K562 (cell line): ENCODE measurements at places on chromosomes 6 and 20.

- DNase-seq = no peak
Observed at GRCh38 chr6:106204961-106205360, 118.8 kb downstream of the PRDM1 start.

- DNase-seq = no peak
Observed at GRCh38 chr6:134376785-134377184, 58.9 kb upstream of the SGK1 start.

DNA sequence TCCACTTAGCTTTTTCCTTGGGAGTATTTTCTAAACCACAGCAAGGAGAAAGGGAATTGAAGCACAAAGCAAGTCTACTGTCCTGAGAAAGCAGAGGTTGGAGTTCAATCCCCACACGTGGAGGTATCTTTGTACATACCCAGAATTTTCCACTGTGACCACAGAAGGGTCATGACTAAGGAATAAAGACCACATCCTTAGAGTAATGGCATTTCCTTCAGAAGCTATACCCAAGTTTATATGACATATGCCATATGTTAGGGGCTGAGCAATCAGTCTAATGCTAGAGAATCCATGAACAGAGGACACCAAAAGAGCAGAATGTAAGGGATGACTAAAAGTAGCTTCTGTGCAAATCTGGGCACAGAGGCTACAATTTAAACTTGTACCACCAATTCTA is 46.4 kb downstream of the ATG5 start:
- no peak for DNase-seq

GRCh38 chr6:166798652-166799051 is 157.7 kb downstream of the RNASET2 start:
- DNase-seq = no peak

GRCh38 chr6:29757282-29757681 is 34.0 kb downstream of the HLA-F start:
- no peak for DNase-seq
